Stimulated activated CD4-positive, alpha-beta T cell treated with anti-CD3 and anti-CD28 coated beads, TNF-alpha, amount 100 ng/mL, for 4 hours (primary cell): ENCODE measurements at places on chromosomes 3 and 15.

DNA sequence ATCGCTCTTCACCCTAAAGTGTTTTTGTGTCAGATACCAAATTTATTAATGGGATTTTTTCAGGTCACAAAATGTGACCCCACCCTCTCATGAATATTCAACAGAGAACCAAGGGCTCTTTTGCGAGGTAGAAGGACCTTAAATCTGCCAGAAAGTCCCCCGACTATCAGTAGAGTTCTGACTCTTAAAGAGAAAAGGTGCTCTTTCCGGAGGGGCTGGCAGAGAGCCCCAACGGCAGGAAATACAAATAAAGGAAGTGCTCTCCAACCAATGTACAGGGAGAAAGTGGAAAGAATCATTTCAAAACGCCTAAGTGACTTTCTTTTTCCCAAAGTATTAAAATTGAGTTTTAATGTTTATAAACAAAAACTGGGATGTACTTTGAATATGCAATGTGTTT lies 517.2 kb downstream of the FOXP1 start:
- DNase-seq: no peak

DNA sequence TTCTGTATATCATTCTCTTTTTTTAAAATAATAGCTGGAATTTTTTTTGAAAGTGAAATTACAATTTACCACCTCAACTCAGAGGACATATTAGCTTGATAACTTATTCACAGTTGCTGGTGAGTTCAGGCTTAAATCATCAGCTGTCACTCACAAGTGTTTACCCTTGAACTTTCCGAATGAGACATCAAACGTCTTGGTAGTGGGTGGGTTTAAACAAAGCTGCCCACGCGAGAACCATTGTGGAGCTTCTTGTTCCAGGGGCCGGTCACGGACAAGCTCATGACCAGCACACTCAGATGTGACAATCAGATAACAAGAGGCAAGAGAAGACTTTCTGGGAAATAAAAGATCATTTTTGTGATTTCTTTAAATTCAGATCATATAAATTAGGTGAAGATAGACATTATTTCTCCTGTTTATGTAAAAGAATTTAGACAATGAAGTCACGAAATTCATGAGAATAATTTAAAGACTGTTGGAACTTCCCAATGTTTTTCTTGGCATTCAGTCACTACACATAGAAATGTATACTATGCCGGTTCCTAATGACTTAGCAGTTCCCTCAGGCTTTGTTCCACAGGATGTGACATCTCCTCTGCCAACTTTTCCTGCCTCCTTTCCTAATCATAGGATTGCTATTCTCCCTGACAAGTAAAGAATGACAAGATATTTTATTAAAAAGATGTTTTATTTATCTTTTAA lies 29.3 kb downstream of the BTD start:
- no peak for DNase-seq

GRCh38 chr3:172606021-172606420 lies 82.8 kb upstream of the TNFSF10 start:
- no peak for DNase-seq

DNA sequence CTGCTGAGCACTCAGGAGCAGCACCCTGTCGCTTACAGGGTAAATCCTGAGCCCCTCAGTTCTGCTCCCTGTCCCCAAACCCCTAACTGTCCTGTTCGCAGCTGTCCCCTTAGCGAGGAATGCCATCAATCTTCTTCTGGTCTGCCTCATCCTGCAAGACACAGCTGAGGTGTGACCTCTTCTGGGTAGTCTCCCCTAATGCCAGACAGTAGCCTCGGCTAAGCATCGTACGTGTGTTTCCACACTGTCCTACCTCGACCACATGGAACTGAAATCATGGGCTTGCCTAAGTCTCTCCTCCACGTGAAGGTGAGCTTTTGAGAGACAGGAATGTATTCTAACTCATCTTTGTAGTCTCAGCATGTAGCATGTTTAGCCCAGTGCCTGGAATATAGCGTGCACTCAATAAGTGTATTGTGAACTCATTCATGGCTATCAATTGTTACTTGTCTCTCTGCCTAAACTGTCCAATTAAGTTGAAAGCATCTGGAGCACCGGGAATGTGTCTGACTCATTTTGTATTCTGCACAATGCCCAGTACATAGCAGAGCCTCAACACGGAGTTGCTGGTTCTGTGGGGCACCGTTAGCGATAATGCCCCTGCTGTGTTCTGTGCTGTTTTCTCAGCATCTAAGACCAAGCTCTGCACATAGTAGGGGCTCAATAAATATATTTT lies 90.2 kb downstream of the HES1 start:
- no peak for DNase-seq

DNA sequence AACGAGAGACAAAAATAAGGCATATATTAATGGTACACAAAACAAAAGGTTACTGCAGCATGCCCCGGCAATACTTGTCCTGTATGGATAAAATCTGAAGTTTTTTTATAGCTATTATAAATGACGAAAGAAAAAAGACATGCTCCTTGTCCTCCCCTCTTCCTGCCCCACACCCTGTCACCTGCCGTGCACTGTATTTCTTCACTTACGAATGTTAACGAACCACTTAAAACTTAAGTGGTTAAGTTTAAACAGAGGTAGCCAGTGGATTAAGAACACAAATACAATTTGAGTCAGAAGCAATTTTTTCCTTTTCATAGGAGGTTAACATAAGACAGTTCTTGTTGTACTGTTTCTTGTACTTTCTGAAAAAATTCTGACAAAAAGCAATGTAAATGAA lies 799.1 kb upstream of the NECTIN3 start:
- no peak for DNase-seq

GRCh38 chr3:134991003-134991402 lies 195.9 kb downstream of the EPHB1 start:
- DNase-seq: no peak

- no peak for DNase-seq
These were observed 226.7 kb upstream of the C2CD4B start for GRCh38 chr15:62391641-62392262.

DNA sequence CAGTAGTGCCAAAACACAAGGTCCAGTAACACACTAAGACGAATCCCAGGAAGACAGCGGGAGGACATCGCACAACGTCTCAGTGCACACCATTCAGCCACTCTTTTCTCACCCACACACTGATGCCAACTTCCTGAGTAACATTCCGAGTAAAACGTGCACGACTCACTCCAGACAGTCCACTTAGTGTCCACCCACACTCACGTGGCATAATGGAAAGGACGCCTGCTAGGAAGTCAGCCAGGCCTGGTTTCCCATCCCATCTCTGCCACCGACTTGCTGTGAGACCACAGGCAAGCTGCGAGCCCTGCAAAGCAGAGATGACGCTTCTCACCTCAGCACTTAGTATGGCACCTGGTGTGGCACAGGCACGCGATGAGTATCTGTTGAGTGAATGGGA lies 36.8 kb upstream of the VGLL4 start:
- no peak for DNase-seq

GRCh38 chr3:138778643-138779042 lies 56.1 kb downstream of the PIK3CB start:
- no peak for DNase-seq

DNA sequence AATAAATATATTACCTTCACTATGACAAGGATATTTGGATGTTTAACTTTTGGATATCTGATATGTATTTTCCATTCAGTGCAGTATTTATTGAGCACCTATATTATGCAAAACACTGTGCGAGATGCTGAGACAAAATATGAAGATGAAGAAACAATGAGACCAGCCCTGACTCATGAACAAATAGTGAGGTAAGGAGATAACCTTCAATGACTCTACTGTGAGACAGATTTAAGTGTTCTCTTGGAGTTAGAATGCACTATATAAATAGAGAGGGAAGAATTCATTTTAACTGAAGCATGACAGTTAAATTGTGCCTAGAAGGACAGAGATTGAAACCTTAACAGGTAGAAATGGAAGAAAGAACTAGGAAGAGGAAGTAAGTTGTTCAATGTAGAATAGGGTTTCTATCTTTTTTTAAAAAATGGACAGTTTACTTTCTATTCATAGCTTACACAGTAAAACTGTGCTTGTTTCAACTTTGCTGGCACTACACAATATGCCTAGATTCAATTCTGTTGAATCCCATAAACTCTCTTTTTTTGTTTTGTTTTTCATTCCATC lies 124.2 kb downstream of the ZBTB20 start:
- no peak for DNase-seq

- DNase-seq: no peak
These were observed 617.5 kb downstream of the ZPLD1 start for GRCh38 chr3:103052236-103052830.
